Prostate gland (tissue), 2 donors: ENCODE measurements at places on chromosomes 6 and 20. TPM values are rescaled to one million over a fixed set of nuclear protein-coding genes. Genes with fewer than 3 reads are reported as not detected.

The RIMS4 gene
- total RNA-seq: 1.0 TPM

DNA sequence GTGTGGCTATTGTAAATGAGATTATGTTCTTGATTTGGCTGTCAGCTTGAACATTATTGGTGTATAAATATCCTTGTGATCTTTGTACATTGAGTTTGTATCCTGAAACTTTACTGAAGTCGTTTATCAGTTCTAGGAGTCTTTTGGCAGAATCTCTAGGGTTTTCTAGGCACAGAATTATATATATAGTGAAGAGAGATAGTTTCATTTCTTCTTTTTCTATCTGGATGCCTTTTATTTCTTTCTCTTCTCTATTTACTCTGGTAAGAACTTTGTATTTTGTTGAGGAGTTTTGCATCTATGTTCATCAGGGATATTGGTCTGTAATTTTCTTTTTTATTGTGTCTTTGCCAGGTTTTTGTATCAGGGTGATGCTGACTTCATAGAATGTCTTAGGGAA lies 589.2 kb upstream of the MAN1A1 start:
- H3K27ac ChIP-seq: no peak overlapping the region
- H3K4me3 ChIP-seq: no peak overlapping the region
- H3K27me3 ChIP-seq: no peaks in the 10 kb centered on the region
- H3K4me1 ChIP-seq: no peaks in the 10 kb centered on the region
- no peaks in the 10 kb centered on the region for H3K36me3 ChIP-seq
- no peak for DNase-seq

The SCRT2 gene
- total RNA-seq: not detected

The CST8 gene
- not detected for total RNA-seq

GRCh38 chr20:38805958-38806854 lies 709 bp downstream of the PPP1R16B start:
- H3K36me3 ChIP-seq: no peaks in the 10 kb centered on the region
- peak overlapping the region; percentile 22 for H3K27ac ChIP-seq

The LIME1 gene
- 35.0 TPM for total RNA-seq

- H3K4me1 ChIP-seq: no peaks in the 10 kb centered on the region
- H3K36me3 ChIP-seq: no peaks in the 10 kb centered on the region
- no peak overlapping the region for H3K4me3 ChIP-seq
- H3K27me3 ChIP-seq: no peaks in the 10 kb centered on the region
These were observed 50.8 kb downstream of the ARHGAP18 start for GRCh38 chr6:129659167-129659566.

- H3K4me3 ChIP-seq: peak overlapping the region; percentile 29
- H3K36me3 ChIP-seq: no peaks in the 10 kb centered on the region
- peak; percentile 92 for DNase-seq
- H3K27me3 ChIP-seq: no peaks in the 10 kb centered on the region
These were observed 1.1 kb downstream of the PLTP start for GRCh38 chr20:45910670-45911485.

DNA sequence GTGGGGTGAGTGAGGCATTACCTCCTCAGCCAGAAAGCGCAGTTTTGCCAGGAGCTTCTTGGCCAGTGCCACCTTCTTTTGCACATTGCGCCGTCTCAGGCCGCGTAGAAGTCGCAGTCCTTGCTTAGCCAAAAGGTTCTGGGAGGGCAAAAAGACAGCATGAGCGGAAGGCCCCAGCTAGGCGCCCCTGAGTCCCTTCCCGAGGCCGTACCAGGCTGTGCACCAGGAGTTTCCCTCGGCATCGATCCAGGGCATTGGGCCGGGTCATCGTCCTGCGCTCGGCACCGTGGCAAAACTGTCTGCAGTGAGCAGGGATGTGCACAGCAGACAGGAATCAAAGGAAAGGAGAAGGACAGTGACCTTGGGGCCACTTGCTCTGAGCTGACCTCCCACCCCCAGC lies 20.2 kb upstream of the SPAG4 start:
- no peaks in the 10 kb centered on the region for H3K4me1 ChIP-seq
- no peaks in the 10 kb centered on the region for H3K36me3 ChIP-seq
- no peaks in the 10 kb centered on the region for H3K27me3 ChIP-seq
- DNase-seq: no peak
- H3K27ac ChIP-seq: no peak overlapping the region
- no peak overlapping the region for H3K4me3 ChIP-seq

DNA sequence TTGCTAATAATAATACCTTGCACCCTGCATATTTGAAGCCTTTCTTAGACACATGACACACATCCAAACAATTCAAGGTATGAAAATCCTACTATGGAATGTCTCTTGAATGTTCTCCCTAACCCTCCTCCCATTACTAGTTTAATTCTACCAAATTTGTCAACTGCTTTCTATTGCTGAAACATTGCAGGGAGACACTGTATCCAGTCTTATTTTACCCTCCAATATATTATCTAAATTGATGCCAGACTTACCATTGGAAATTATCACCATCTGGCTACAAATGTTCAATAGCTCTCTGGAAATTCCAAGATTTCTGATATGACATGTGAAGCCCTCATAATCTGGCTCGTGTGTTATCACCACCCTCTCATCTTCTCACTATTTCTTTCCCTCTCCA lies 1027.3 kb upstream of the CITED2 start:
- no peaks in the 10 kb centered on the region for H3K4me1 ChIP-seq
- H3K4me3 ChIP-seq: no peak overlapping the region
- H3K27ac ChIP-seq: no peak overlapping the region
- no peaks in the 10 kb centered on the region for H3K36me3 ChIP-seq
- H3K27me3 ChIP-seq: no peaks in the 10 kb centered on the region

- H3K4me3 ChIP-seq: no peak overlapping the region
- peak; percentile 78 for DNase-seq
- H3K27ac ChIP-seq: no peak overlapping the region
- H3K27me3 ChIP-seq: no peaks in the 10 kb centered on the region
- peaks cover 2% of the 10 kb centered on the region for H3K4me1 ChIP-seq
- no peaks in the 10 kb centered on the region for H3K36me3 ChIP-seq
These were observed 6.3 kb upstream of the DHX16 start for GRCh38 chr6:30678964-30679726.

DNA sequence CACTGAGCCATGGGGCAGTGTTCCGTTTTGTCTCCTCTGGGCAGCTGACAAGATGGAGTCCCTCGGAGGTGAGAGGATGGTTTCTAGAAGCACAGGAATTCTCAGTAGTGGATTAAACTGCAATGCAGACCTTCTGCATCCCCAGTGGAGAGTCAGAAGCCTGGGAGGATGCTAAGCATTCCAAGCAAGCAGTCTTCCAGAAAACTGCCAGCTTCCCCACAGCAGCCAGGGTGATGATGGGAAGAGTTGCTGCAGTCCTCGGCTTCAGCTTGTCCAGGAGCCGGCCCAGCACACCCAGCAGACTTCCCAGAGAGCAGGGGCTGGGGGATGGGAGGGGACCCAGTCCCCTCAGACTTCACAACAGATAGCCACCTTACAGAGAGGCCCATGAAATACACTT lies 163.6 kb downstream of the LY86 start:
- no peaks in the 10 kb centered on the region for H3K36me3 ChIP-seq
- H3K27me3 ChIP-seq: no peaks in the 10 kb centered on the region
- peaks cover 36% of the 10 kb centered on the region for H3K4me1 ChIP-seq
- H3K27ac ChIP-seq: peak overlapping the region; percentile 83
- no peak overlapping the region for H3K4me3 ChIP-seq
